ENCODE measurements at places on chromosomes 5 and 9.

DNA sequence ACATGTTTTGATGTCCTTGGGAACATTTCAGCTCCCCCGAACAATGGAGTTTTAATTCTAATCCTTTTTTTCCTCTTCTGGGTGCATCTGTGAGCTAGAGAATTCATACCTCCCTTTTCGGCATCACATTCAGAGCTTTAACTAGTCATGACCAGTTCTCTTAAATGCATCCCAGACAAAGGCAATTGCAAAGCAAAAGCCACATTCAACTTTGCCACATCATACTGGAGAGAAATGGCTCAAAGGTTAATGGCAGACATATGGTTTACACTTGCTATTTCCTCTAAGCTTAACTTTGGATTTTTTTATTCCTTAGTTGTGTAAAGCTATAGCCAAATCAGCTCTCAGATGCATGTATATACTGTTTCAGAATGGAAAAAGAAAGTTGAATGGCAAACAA, 153.3 kb downstream of the ESM1 start:
- no peak for DNase-seq

DNA sequence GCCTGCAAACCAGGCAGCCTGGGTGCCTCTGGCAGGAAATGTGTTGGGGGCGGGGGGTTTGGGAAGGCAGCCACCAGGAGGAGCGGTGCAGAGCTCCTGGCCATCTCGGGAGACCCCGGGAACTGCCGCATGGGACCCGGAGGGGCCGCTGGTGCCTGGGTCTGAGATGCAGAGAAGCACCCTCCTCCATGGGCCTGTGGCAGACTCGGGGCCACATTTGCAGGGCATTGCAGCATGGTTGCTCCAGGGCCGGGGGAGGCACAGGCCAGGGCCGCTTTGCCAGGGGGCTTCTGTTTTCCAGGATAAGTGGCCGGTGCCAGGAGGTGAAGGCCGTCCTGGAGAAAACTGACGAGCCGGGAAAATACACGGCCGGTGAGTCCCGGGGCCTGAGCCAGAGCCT, 1.7 kb downstream of the LCN1 start:
- DNase-seq: no peak

DNA sequence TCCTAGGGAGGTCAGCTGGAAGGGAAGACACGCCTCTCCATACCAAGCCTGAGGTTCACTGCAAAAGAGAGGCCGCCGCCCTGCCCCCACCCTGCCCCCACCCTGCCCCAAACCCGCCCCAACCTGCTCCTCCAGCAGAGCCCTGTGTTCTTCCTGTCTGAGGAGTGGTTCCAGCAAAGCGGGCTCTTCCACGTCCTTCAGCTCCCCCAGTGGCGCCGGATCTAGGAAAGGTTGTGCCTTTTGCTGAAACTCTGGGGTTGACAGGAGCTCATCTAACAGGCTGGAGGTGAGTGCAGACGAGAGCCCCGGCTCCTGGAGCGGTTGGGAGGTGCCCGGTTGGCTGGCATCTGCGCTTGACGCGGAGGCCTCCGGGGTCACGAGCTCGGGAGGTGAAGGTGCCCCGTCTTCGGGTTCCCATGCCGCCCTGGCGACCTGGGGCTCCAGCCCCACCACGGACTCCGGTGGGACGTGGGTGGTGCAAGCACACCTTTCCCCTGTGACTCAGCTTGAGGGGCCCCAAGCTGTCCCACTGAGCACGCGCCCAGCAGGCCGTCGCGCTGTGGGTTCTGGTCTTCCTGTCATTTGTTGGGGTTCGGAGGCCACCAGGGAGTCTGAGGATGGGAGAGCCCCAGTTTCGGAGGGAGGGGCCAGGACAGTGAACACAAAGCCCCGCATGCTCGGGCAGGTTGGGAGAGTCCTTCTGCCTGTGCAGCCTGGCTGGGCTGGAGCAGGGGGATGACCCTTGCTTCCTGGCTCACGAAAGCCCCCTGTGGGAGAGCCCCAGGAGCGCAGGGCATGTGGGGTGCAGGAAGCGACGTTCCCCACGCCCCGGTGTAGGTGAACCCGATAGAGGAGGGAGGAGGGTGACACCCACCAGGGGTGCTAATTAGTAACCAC, 1467.1 kb downstream of the FOXD4L5 start:
- DNase-seq: no peak

DNA sequence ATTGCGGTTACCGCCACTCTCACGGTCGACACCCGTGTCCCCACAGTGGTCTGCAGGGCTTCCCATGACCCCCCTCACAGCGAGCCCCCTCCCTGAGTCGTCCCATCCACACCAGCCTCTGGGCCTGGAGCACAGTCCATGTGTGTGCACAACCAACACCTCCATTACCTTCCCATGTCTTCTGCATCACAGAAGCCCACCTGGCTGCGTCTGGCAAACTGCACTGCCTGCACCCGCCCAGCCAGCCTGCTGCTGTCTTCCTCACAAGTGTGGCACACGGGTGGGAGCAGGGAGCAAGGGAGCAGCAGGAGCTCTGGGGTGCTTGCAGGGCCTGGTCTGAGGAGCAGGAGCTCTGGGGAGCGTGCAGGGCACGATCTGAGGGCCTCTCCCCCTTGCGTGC, 415.3 kb upstream of the IRX4 start:
- DNase-seq: no peak

DNA sequence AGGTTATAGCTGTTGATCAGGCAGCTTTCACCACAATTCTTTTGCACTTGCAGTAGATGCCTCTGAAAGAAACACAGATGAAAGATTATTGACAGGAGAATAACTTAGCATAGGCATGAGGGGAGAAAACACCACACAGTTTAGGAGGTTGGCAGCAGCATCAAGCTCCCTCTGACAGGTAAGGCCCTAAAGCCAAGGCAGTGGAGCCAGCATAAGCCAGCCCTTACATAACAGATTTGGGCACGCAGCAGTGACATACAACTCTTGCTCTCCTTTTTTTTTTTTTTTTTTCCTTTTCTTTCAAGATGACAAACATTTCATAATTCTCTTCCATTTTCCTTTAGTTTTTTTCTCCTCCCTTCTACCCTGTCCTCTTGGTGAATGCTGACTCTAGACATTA, 257.6 kb upstream of the ADAMTSL1 start:
- no peak for DNase-seq

GRCh38 chr5:135218486-135218755, 180.6 kb downstream of the MACROH2A1 start:
- DNase-seq: no peak

DNA sequence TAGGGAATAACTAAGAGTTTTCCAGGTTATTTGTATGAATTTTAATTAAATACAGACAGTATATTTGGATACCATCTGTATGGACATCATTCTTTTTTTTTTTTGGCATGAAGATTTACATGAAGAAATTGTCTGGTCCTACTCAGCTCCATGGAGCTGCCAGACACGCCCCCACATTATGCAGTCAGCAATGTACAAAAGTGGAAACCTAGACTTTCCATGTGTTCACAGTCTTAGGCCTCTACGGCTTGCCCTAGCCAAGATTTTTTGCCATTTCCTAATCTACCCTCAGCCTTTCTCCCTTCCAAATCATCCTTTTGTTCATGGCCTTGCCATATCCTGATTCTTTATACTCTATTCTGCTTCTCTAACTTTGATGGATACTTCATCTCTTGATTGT, 207.1 kb downstream of the SGCD start:
- no peak for DNase-seq

DNA sequence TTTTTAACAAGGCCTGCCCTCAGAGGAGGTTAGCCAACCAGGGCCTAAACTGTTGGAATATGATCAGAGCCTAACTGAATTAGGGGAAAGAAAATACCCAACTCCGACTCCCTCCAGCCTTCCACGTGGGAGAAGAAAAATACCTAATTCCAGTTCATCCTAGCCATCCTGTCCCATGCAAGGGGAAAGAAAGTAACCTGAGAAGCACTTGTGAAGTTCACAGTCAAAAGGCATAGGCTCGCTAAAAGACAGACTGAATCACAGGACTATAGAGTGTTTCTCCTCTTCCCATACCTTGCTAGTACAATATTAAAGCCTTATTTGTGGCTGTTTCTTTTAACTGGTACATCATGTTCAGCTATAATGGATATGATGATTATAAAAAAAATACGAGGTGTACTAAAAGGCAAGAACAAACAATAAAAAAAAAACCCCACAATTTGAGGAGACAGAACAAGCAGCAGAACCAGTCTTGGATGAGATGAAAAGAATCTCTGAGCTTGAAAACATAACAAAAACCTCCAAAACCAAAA, 18.0 kb upstream of the ATP10B start:
- no peak for DNase-seq

Measured in NCI-H1092 treated with DMSO at 0.1 percent for 48 hours (cell line).